ELR (cell line): ENCODE measurements at places on chromosomes 2 and 18.

GRCh38 chr2:209640358-209640757, 131.3 kb upstream of the UNC80 start:
- no peak for DNase-seq

DNA sequence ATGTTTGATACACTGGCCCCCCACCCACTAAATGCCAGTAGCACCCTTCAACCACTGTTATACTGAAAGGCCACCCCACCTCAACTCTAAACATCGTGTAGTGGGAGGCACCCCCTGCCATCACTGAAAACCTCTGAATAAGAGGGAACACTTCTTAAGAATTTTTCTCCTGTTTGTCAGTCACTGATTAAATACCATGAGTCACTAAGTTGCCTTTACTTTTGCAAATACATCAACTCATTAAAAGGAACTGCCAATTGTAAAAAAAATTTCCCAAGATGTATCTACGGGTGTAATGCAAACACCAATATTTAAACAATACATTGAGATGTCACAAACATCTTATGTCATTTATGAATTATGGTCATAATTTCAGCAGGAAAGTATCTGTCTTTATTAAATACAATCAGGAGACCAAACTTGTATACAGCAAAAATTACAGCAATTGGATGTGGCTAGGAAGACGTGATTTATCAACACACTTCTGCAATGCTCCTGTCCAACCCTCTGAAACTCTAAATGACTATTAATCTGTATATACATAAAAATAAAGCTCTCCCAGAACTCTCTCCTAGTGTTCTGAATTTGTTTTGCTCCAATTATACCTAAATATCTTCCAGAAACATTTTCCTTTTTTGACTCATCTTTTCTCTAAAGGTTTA, 144.1 kb upstream of the STK17B start:
- peak; percentile 82 for DNase-seq

- DNase-seq: no peak
These were observed 78.4 kb upstream of the MEX3C start for GRCh38 chr18:51275712-51276476.

- no peak for DNase-seq
These were observed 22.0 kb downstream of the RELCH start for GRCh38 chr18:62209046-62209445.

DNA sequence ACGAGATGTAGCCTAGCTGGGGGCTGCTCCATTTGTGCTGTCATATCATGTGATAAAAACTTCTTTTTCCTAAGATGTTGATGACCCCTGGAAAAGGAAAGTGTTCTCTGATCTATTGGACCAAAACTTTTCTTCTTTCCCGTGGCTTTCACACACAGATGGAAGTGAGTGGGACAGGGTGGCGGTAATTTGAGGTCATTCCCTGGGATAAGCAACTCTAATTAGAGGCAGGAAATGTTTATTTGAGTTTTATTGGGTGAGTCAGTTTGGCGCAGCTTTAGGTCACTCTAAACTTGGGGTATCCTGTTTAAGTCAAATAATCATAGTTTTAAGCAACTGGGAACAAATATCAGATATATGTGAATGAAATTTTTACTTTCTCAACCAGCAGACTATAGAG, 221.0 kb upstream of the EPAS1 start:
- peak; percentile 72 for DNase-seq

GRCh38 chr2:30770816-30771576, 36.2 kb downstream of the CAPN13 start:
- no peak for DNase-seq

- no peak for DNase-seq
These were observed 47.5 kb downstream of the KCNIP3 start for GRCh38 chr2:95344656-95345055.

- no peak for DNase-seq
These were observed 189.3 kb downstream of the RNF152 start for GRCh38 chr18:61703508-61703907.

GRCh38 chr2:232655392-232655791, 22.0 kb downstream of the EFHD1 start:
- DNase-seq: no peak

DNA sequence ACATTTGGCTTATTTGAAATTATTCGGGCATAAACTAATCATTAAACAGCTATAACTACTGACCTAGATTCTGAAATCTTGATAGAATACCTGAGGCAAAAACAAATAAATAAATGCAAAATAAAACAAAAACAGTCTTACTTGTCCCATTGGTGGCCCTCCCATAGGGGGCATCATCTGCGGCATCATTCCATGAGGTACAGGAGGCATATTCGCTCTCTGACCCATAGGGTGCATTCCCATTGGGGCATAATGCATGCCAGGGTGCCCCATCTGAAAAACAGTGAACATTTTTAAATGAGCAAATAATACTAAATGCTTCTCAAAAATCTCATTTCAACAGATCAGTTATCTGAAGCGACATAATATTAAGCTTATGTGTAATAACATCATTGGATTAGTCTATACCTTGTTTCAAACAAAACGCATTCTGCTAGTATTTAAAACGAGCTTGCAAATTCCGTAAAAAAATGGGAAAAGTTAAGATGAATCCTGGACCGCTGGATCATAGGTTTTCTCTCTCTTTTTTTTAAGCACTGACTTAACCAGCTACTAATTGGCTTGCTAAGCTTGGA, 1.3 kb downstream of the PRPF40A start:
- DNase-seq: peak; percentile 73

DNA sequence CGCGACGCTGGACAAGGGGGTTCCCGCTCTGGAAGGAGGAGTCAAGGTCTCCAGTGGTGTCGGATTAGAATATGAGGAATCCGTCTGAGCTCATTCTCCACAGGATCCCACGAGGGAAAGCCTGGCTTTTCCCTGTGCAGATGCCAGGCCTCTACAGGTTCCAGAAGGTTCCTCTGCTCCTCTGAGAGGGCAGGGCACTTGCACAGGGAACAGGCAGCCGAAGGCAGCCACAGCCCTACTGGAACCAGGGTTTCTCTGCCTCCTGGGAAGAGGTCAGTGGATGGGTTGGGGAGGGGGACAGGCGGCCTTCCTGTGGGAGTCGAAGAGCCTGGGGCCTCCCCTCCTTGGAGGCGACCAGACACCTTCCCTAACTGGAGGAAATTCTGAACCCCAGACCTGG, 1.7 kb upstream of the AQP12A start:
- DNase-seq: no peak

DNA sequence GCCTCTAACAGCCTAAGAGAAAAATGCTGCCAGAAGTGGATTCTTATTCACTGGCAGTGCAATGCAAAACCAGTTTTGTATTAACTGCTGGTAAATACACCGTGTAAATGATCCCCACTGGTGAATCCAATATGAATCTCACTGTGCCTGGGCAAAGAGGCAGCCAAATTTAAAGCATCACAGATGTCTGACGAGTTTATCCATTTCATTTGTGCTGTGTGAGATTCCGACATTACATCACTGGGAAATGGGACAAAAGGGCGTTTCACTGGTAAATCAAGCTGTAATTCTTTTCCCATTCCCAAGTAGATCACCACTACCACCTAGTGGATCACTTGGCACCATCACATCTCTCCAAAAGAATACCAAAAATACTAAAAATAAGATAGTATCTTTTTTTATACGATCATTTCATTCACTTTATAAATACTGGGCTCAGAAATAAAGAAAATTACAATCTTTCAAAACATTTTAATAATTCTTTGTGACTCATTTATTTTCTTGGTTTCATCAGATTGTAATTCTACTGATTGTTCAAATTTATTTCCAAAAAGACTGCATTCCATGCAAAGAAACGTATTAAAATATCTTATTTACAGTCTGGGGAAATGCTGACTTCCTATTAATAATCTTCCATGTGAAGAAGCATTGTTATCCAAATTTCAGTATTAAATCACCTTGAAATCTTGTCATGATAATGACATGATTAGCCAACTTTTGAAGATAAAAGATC, 125.6 kb downstream of the GRB14 start:
- peak; percentile 65 for DNase-seq

DNA sequence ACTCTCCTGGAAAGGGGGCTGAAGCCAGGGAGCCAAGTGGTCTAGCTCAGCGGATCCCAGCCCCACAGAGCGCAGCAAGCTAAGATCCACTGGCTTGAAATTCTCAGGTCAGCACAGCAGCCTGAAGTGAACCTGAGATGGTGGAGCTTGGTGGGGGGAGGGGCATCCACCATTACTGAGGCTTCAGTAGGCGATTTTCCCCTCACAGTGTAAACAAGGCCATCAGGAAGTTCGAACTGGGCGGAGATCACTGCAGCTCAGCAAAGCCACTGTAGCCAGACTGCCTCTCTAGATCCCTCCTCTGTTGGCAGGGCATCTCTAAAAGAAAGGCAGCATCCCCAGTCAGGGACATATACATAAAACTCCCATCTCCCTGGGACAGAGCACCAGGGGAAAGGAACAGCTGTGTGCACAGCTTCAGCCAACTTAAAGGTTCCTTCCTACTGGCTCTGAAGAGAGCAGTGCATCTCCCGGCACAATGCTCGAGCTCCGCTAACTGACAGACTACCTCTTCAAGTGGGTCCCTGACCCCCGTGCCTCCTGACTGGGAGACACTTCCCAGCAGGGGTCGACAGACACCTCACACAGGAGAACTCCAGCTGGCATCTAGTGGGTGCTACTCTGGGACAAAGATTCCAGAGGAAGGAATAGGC, 282.3 kb upstream of the EPC2 start:
- no peak for DNase-seq

DNA sequence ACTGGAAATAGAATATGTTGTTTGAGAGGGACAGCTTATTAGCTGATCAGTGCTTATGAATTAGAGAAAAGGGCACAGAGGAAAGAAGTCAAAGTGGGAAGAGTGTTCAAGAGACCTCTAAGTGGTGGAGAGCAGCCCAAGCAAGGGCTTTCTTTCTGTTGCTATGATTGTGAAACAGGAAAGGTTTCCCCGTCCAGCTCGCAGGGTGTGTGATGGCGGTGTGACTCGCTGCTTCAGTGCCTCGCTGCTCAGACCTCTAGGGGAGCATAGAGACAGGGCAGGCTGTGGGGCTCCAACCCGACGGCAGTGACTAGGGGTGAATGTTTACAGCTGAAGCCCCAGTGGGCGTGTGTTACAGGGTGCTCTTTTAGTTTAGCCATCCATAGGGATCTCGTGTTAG, 166.5 kb upstream of the COPS8 start:
- peak; percentile 60 for DNase-seq

- DNase-seq: no peak
These were observed 185.4 kb upstream of the GLI2 start for GRCh38 chr2:120550282-120550681.

DNA sequence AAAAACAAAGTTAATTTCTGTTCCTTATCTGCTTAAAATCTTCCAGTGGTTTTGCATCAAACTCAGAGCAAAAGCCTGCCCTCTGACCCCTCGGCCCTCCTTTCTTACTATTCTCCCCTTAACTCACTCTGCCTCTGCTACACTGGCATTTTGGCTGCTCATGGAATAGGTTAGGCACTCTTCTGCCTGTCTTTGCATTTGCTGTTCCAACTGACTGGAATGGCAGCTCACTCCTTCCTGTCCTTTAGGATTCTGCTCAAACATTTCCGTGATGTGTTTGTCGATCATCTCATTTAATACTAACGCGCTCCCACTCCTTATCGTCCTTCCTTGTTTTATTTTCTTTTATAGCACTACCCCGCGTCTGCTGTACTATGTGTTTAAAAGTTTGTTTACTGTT, 815 bp downstream of the CEBPZ start:
- DNase-seq: peak; percentile 37

- DNase-seq: no peak
These were observed 259.1 kb upstream of the AGAP1 start for GRCh38 chr2:235234736-235235135.

- no peak for DNase-seq
These were observed 215.9 kb downstream of the PRKCE start for GRCh38 chr2:45867349-45867748.

DNA sequence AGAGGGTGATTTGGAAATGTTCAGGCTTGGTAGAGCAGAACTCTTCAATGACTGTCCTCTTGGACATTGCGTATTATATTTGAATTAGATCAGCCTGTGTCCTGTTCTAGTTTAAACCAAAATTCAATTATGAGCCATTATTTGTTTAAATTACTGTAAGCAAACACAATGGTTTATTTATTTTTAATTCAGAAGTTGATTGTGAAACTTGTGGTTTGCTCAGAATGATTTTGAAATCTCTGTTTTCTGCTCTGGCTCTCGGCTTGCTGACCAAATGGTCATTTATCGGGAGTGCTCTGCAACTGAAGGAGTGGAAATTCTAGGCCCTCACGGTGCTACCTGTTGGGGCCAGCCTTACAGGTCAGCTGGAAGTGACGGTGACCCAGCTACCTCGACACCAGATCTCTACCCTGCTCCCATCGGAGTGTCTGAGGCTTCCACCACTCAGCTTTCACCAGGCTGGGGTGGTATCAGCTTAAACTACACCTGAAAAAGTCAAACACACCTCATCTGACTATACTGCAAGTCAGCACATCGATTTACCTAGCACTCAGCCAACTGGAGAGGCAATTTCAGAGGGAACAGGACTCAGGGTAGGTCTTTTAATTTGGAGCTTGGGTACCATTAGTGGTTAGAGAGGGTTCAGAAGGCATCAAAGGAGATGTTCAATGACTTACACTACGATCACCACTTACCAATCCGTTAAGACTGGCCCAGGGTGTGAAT, 36.8 kb upstream of the GPD2 start:
- DNase-seq: peak; percentile 31

- DNase-seq: no peak
These were observed 130.5 kb downstream of the BCL11A start for GRCh38 chr2:60422826-60423483.

DNA sequence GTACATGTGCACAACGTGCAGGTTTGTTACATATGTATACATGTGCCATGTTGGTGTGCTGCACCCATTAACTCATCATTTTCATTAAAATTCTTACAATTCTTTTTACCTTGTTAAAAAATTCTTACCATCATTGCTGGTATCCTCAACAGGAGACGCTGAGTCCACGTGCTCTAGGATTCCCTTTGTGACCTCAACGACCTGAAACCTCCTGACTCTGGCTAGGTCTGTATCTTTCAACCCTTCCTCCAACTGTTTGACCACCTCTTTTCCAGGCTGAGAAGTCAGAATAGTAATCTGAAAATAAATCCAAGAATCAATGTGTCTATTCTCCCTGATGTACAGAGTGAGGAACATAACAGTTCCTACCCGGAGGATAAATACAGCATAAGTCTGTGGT, 41.2 kb downstream of the M1AP start:
- no peak for DNase-seq

GRCh38 chr2:240797914-240798313, 22.1 kb downstream of the KIF1A start:
- no peak for DNase-seq

- no peak for DNase-seq
These were observed 6.1 kb downstream of the FBXO11 start for GRCh38 chr2:47899915-47900816.

DNA sequence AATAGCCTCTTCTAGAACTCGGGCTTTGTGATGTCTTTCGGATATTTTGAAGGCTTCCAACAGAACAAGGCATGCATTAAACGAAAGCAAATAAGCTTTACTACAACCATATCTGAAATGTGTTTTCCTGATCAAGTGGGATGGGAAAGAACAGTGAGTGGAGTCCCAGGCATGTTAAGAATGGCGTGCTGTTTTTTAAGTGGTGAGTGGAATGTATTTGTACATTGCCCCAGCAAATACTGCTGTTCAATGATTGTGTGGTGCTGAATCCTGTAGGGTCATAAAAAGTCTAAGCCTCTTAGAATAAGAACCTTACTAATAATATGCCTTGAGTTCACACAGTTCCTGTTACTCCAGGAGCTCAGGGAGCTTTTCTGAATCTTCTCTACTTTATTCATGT, 52.5 kb downstream of the POMC start:
- DNase-seq: peak; percentile 25
